ENCODE measurements at places on chromosomes 6 and 20.

DNA sequence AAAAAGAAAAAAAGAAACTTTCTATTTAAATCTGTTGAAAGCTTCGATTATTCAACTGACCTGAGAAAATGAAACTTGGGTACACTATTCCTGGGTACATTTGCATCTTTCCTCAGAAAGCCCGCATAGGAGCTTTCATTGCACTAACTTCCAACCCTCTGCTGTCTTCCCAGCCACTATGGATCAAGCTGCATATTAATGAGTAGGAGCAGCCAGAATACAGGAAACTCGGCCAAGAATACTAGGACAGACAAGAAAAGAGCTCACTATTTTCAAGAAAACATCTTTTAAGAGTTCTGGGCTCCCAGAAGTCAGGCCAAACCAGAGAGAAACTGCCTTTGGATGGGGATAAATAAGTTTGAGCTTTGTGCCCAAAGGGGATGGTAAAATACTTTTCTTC lies 135.0 kb upstream of the CCDC28A start:
- DNase-seq: no peak

- peak; percentile 71 for DNase-seq
Observed at GRCh38 chr6:138517635-138518034, 18.3 kb upstream of the NHSL1 start.

DNA sequence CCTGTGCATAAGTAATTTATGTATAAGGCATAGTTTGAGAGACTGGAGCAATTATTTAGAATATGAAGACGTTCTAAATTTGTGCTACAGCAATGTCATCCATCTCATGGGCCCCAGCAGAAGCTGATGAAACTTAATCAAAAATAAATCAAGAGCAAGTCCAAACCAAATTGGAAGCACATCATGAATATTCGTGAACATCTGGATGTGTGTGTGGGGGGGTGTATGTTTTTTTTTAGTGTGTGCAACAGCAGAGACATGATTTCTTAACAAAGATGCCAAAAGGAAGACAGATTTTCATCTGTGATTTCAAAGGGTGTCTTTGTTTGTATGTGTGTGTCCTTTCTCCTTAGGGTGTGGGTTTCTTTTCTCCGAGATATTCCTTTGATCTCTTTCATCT lies 58.9 kb downstream of the SASH1 start:
- DNase-seq: no peak

DNA sequence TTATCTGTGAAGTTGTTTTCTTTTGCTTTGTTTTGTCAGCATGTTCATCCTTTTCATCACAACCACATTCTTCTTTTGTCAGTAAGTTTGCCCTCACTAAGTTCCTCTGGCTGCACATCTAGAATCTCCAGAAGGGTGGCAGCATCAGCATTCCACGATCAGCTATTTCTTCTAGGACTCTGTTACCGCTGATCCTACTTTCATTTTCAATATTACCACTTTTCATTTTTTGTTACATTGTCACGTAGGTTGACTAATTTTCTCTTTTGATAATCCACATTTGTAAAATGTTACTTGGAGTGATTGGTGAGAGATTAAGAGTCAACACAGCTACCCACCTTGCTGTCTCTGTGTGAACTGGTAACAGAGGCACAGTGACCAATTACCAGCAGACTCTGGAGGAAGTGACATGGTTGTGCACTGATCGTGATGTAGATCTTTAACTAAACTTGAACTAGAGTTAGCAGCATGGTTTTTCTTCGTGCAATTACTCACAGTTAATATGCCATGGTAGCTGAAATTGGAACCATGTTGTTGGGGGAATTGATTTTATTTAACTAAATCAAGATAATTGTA lies 307.9 kb upstream of the SLC35B3 start:
- DNase-seq: peak; percentile 56

GRCh38 chr6:78243519-78243918 lies 590.7 kb downstream of the MEI4 start:
- no peak for DNase-seq

- no peak for DNase-seq
Observed at GRCh38 chr20:39849664-39850063, 839.4 kb downstream of the MAFB start.

DNA sequence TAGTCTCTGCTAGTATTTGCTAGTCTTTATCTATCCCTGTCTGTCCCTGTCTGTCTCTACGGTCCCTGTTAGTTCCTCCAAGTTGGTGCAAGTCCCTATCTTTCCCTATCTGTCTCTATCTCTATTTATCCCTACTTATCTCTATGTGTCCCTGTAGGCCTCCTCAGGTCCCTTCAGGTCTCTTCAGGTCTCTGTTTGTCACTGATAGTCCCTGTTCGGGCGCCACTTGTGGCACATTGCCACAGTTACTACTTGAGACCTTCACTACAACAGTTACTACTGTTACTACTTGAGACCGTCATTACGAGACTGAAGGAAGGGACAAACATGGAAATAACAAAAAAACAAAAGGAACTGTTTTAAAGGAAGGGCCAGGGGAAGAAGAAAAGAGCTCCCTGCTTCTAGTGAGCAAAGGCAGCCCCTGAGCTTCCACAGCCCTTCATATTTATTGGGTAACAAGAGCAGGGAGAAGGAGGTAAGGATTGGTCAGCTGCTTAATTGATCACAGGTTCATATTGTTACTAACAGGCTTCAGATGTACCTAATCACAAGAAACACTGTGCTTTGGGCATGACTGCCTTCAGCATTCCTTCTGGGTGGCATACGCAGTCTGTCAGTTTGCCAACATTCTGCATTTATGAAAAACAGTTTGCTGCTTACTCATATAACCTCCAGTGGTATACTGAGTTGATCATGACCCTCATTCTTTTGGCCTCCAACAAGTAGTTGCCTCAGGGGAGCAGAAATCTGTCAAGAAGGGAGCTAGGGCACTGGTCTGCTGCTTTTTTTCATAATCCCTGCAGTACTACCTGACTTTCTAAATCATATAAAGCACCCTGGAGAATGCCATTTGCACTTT lies 8.4 kb downstream of the EPB41L2 start:
- no peak for DNase-seq

DNA sequence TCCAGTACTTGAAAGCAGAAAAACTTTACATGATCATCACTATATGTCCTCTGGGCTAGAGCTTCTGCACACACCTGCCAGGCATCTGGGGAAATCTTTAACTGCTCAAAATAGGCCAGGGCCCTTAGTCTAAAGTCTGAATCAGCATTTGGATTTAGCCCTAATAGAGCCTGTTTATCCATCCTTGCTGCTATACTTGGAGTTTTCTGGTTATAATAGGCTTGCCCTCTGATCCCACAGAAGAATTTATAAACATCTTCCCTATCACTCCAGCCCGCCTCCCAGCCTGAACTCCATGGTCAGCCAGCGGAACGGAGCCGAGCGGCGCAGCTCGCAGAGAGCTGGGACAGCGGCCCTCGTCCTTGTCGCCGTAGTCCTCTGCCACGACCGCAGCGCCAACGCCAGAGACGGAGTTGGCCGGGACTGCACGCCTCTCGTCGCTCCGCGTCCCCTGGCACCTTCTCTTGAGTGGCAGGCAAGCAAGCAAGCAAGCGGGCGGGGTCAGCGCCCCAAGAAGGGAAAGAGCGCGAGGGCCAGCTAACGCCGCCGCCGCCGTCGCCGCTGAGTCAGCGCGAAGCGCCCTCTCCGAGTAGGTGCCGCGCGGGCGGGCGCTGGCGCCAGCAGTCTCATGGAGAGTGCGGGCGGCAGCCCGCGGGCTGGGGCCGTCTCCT lies 25.4 kb upstream of the ASIP start:
- DNase-seq: peak; percentile 82

DNA sequence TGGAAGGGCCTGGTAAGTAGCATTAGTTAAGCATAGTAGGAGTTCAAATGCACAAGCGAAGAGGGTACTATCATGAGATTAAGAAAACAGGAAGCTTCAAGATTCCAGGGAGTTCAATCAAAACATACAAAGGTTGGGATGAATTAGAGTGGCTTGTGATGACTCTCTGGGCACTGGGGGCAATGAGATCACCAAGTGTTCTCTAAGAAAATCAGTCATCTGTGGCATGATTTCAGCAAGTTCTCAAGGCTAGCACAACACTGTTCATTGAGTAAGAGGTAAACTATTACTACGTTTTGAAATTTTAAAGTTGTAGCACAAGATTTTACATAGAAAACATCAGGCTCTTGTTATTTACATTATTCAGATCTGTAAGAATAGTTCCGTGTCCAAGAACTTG lies 139.7 kb upstream of the FLRT3 start:
- DNase-seq: no peak

- no peak for DNase-seq
Observed at GRCh38 chr20:53828088-53828681, 234.5 kb upstream of the ZNF217 start.

DNA sequence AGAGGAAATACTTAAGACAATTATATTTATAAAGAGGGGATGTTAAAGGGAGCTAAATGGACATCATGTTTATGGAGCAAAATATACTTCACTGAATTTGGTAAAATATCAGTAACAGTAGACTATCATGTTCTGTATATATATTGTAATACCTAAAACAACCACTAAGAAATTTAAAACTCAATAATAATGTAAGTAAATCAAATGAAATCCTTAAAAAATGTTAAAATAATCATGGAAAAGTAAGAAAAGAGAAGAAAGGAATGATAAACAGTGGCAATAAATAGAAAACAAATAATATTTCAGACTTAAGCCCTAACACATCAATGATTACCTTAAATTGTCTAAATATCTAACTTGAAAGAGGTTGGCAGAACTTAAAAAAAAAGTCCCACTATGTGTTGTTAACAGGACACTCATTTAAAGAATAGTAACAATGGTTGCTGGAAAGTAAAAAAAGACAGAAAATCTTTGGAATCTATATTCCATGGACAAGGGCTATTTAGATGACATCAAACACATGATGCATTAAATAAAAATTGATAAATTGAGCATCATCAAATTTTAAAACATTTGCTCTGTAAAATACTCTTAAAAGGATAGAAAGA lies 842.2 kb upstream of the MAP3K7 start:
- DNase-seq: no peak
